ENCODE measurements at places on chromosomes 7 and 10.

DNA sequence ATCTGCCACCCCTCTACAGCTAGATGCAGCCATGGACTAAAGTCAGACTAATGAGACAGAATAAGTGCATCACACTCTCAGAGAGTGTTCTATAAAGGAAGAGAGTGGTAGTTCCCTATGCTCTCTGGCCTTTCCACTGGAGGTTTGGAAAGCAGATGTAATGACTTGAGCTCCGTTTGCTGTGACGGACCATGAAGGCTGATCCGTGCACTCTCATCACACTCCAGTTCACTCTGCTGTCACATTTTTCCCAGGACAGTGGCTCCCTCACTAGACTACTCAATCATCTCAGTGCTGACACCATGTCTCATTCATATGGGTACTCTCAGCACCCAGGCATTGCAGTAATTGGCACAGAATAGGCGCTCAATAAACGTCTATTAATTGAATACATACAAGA lies 20.4 kb downstream of the TRDMT1 start:
- no peak for DNase-seq

DNA sequence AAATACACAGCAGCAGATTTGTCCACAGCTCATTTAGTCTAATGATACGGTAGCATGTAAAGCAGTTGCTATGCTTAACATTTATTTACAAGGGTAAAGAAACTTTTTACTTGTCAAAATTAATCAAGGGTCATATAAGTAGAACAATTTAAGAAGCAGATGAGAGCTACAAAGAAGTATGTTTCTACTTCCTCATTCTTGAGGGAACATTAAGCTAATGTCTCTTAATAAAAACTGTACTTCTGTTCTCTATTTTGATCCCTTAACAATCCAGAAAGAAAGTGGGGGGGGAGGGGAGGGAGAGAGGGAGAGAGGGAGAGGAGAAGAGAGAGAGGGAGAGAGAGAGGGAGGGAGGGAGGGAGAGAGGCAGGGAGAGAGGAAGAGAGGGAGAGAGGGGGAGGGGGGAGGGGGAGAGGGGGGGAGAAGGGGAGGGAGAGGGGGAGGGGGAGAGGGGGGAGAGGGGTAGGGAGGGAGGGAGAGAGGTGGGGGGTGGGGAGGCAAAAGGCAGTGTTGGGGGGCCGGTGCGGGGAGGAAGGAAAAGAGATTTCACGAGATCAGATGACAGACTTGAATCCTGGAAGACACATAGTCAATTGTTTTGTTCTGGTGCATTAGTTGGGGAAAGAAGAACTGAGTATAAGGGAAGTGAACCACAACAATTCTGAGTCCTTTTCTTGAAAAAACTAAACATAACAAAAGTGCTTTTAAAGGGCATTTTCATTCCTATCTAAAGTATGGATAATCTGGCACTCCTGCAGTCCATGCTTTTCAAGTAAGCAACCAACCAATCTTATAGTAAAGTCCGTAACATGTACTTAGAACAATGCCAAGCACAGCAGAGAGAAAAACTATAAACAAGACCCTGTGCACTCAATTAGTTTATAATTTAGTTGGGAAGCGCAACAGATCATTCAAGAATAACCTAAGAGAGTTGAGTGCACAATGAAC lies 128.0 kb downstream of the USP6NL start:
- DNase-seq: no peak

GRCh38 chr7:158431941-158432347 lies 155.7 kb downstream of the PTPRN2 start:
- DNase-seq: no peak

GRCh38 chr7:105279688-105280007 lies 109.1 kb downstream of the SRPK2 start:
- DNase-seq: no peak

DNA sequence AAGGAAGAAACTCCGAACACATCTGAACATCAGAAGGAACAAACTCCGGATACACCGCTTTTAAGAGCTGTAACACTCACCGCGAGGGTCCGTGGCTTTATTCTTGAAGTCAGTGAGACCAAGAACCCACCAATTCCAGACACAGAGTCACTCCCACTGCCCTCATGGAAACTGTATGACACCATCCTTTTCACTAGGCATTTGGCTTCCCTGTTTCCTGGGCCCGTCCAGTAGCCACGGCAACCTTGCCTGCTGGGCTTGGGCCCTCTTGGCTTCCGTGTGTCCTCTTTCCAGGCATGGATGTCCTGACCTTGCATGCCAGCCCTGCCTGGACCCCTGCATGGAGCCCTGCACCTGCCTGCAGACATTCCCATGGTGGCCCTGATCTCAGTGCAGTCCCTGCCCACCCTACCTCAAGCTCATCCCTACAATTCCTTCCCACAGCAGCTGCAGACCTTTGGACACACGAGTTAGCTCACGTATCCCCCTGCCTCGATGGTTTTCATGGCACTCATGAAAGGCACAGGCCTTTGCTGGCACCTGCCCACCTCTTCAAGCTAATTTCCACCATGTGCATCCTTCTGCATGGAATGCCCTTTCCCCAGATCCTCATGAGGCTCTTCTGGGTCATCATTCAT lies 6.7 kb downstream of the SH2D4B start:
- DNase-seq: no peak

DNA sequence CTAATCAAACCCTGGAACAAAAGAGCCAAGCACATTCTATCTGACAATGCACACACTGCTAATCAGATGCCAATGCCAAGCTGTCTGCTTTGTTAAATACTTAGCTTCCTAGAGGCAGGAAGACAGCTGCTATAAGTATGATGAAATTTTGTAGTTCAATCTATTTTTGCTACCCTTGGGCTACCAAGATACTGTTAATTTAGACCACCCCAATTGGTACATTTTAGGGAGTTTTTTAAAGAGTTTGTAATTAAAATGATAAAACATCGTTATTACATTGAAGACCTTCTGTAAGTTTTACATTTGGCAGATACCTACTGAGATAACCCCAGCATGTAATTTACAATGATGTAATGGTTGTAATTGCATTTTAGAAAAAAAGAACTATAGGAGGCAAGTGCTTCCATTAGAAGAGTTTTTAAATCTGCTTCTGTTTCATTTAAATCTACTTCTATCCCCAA lies 268.5 kb downstream of the ADK start:
- no peak for DNase-seq

DNA sequence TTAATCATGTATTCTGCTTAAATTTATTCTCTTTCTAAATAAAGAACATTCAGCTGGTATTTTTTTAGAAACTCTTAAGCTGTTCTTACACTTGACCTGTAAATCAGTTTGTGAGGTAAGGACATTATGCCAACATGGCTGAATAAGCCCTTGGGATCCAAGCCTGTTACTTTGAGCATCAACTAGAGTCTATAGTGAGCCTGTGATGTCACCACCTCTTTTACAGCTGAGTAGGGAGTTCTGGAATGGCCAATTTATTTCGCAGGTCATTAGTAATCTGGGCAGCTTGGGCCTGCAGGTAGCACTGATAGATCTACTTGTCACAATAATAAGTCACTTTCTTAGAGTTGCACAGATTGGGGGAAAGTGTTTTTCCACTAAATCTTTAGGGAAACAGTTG lies 915.2 kb upstream of the MBL2 start:
- DNase-seq: no peak

DNA sequence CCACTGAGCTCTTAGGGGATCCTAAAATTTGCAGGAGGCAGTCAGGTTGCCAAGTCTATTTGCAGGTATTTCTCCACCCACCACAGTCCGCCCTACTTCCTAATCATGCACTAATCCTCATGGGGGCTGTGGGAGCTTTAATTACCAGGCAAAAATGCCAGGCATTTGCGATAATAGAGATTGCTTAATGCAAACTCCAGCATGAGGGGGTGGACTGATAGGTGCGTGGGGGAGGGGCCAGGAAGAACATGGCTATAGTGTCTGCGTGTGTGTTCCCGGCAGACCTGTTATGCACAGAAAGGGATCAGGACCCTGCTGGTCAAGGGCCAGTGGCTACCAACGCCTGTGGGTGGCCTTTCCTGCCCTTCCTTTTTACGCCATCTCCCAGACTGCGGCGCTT lies 15.6 kb upstream of the AQP1 start:
- DNase-seq: no peak

DNA sequence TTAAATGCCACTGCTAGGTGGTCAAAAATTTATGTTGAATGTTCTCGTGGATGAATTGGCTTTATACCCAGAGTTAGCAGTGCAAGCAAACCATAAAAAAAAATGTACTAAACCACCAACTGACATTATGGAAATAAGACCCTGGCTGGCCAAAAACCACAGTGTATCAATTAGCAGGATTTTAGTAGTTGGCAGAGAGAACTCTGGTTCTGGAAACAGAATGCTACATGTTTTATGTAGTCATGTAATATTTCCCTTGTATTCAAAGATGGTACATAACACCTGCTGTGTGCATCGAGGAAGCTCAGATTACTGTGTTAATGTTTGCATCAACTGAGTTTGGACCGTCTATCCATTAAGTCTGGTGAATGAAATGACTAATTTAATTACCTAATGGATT lies 618.5 kb downstream of the CCSER2 start:
- DNase-seq: no peak

DNA sequence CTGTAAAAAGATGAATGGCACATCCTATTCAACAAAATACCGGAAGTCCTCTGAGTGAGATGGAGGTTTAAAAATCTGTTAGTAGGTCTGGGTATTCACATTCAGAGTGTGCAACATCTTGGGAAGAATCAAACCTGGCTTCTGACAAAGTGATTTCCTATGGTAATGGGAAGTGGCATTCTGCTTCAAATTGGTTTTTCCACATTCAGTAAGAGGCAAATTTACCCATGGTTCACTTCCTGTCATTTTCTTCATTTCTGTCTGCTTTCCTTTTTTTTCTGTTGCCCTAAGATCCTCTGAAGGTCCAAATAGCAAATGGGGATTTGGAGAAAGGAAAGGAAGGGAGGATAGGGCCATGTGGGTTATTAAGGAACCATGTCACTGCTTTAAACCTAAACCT lies 218.3 kb downstream of the DOCK4 start:
- DNase-seq: no peak

GRCh38 chr7:73963252-73963822 lies 64.6 kb upstream of the ELN start:
- DNase-seq: no peak

DNA sequence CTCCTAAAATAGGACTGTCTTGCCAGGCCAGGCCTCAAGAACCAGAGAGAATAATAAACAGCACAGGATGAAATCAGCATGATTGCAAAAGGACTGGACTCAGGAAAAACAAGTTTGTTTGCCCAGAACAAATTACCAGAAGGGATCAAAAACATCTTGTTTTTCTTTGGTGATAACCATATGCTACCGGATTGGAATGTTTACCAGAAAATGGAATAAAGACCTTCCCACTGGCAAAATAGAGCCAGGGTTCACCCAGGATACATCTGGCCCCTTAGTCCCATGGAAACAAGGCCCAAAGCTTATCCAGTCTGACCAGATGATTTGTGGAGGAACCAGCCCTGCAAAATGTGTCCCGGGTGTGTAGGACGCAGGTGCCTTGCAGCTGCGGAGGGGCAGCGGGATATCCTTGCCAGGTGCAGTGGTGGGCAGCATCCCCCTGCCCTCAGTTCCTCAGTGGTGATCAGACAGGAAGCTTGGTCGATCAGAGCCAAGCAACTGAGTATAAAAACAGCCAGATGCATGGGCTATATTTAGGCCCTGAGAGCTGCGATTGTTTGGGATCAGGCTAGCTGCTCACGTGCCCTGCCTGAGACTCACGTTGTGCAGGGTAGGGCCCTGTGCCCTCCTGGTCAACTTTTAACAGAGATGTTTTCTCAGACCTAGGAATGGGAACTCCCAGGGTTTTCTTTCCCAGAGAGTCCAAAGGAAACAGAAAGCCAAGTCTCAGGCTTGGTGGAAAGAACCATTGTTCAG lies 4.6 kb upstream of the ZNF22 start:
- DNase-seq: no peak

GRCh38 chr10:70619271-70620019 lies 16.9 kb upstream of the PRF1 start:
- no peak for DNase-seq

DNA sequence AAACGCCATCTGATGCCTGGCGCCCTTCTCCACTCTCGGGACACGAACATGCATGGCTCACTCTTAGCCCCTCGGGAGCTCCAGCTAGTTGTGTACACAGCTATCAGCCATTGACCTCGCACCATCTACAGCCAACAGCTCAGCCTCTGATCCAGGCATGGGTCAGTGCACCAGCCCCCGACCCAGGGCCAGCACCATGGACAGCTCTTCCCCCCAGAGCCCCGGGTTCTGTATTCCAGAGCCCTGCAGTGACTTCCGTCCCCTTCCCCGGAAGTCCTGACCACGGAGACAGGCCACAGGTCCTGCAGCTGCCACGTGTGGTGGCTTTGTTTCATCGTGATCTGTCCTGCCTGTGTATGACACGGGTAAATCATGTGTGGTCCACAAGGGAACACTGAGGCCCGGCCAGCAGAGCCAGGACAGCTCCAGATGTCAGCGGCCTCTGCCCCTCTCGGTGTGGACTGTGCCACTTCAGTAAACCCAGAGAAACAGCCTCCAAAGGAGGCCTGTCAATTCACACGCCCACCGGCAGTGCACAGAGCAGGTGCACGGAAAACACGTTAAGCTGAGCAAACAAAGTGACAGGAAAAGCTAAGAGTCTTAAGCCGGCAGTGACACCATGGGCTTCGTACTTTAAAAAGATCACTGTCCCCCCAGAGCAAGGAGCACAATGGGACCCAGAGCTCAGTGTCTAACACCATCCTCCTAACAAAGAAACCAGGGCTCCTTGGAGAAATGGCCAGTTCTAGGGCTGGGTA lies 13.0 kb downstream of the STK32C start:
- DNase-seq: no peak

GRCh38 chr7:33399528-33400213 lies 270.3 kb downstream of the BBS9 start:
- DNase-seq: no peak

- DNase-seq: no peak
Measured at GRCh38 chr7:127927348-127927696, 103.9 kb downstream of the LRRC4 start.

DNA sequence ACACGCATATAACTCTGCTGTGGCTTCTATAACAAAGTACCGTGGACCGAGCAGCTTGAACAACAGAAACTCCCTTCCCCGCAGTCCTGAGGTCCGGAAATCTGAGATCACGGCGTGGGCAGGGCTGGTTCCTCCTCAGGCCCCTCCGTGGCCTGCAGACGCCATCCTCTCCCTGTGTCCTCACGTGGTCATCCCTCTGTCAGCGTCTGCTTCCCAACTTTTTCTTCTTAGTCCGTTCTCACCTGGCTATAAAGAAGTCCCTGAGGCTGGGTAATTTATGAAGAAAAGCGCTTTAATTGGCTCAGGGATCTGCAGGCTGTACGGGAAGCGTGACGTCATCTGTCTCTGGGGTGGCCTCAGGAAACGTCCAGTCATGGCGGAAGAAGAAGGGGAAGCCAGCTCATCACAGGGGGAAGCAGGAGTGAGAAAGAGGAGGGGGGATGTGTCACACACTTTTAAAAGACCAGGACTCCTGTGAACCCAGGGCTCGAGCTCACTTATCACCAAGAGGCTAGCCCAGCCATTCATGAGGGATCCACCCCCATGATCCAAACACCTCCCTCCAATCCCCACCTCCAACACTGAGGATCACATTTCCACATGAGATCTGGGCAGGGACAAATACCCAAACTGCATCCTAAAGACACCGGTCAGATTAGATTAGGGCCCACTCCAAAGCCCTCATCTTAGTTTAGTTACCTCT lies 91.2 kb upstream of the INSIG1 start:
- peak; percentile 72 for DNase-seq

Measured in stimulated activated CD4-positive, alpha-beta T cell treated with anti-CD3 and anti-CD28 coated beads, Interleukin-2, amount 100 ng/mL, for 24 hours (primary cell).